ENCODE measurements at places on chromosomes 5 and 9.

GRCh38 chr9:121222524-121223171, 21.0 kb upstream of the RAB14 start:
- peak; percentile 62 for DNase-seq

DNA sequence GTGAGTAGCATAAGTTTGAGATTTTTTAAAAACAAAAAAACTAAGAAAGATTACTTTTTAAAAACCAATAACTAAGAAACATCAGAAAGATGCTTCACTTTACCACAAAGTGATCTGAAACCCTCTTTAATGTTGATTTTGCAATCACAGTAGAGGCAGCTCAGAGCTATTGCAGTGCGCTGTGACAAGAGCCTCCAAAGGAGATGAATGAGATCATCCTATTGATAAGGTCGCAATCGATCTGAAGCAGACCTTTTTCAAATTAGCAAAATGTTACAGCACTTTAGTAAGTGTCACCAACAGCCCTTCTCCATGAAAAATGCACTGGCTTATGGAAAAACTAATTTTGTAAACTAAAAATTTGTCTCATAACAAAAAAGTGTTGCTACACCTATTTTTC, 284.6 kb upstream of the EFNA5 start:
- peak; percentile 15 for DNase-seq

- no peak for DNase-seq
Observed at GRCh38 chr9:95887926-95888497, 12.5 kb downstream of the ERCC6L2 start.

- DNase-seq, result no peak
Observed at GRCh38 chr9:73137914-73138313, 13.8 kb upstream of the ANXA1 start.

DNA sequence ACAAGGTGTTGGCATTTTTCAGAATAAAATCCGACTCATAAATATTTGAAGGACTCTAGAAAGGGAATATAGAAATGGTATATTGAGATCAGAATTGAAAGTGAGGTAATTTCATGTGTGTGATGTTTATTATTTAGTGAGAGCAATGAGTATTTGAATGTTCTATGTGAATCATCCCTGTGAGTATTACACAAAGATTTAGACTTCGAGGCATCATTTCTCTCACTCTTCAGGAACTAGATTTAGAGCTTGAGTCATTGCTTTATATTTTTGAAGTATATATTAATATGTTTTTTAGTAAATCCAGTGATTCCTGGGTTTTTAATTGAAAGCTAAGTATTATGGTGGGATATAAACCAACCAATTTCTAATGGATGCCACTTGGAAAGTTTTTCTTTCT, 91.2 kb downstream of the RAB3C start:
- no peak for DNase-seq

DNA sequence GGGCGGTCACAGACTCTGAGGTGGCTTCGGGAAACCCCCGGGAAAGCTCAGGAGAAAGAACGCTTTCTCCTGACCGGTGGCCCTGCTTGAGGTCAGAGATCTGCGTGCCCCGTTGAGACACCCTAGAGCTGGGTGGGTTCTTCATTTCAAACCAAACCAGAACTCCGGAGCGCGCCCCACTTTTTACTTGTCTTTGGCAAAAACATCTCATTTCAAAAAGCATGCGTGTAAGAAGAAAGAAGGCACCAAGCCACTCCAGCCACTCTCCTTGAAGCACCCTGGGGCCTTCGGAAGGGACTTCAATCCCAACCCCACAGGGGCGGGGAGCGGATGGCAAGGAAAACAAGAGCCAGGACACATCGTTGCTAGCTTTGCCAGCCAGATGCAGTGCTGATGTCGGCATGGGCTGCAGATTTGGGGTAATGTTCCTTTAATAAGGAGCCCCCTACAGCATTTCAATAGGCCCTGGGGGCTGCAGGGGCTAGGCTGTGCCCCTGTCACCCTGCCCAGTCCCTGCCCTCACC, 171.7 kb downstream of the ERCC6L2 start:
- DNase-seq, result no peak

DNA sequence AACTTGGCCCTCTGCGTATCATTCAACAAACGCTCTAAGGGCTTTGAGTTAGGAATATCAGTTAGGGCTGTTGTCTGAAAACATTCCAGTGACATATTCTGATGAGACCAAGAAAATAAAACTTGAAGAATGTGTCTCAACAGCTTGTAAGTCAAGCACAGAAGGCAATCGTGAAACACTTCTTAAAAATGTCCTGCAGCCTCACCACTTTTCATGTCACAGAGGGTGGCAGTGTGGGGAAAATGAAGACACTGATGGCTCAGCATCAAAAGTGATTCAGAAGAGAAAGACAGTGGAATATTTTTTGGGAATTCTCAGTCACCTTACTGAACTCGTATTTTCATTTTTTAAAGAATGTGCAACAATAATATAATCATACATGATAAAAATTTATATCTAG, 247.3 kb downstream of the CTNND2 start:
- DNase-seq, result no peak

GRCh38 chr9:123419091-123419490, 63.1 kb downstream of the CRB2 start:
- no peak for DNase-seq

DNA sequence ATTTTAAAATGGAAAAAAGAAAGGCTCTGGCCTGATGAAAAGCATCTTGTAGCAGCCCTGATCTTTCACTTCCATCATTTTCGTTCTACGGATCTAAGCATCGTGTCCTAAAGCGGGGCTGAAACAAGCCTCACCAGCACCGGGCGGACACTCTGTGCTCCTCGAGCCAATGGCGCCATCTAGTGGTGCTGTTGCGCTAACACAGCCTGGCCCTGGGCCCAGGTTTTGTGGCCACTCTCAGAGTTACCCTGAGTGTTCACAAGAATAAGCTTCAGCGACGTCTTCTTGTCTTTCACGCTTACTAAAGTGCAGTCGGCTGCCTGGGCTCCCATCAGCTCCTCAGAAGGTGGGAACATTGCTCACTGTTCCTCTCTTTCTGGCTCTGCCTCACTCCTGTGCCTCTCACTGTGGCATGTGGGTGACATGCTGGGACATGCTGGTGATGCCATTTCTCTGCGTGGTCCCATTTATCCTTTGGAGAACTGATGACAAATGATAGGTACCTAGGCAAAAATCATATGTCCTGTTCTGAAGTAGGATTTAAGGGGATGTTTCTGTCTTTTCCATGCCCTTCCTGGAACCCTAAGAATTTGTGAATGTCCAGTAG, 32.7 kb downstream of the DMRT3 start:
- peak; percentile 49 for DNase-seq

GRCh38 chr9:21615446-21615845, 133.3 kb upstream of the IFNE start:
- no peak for DNase-seq

GRCh38 chr5:110371011-110371724, 355.3 kb downstream of the TMEM232 start:
- DNase-seq, result no peak
